ENCODE measurements at places on chromosomes 7 and 10. TPM values are rescaled to one million over a fixed set of nuclear protein-coding genes. Genes with fewer than 3 reads are reported as not detected.

GRCh38 chr7:112362053-112362650, 88.1 kb upstream of the IFRD1 start:
- DNase-seq: no peak

- DNase-seq: no peak
Observed at GRCh38 chr10:130630135-130630534, 493.9 kb downstream of the GLRX3 start.

DNA sequence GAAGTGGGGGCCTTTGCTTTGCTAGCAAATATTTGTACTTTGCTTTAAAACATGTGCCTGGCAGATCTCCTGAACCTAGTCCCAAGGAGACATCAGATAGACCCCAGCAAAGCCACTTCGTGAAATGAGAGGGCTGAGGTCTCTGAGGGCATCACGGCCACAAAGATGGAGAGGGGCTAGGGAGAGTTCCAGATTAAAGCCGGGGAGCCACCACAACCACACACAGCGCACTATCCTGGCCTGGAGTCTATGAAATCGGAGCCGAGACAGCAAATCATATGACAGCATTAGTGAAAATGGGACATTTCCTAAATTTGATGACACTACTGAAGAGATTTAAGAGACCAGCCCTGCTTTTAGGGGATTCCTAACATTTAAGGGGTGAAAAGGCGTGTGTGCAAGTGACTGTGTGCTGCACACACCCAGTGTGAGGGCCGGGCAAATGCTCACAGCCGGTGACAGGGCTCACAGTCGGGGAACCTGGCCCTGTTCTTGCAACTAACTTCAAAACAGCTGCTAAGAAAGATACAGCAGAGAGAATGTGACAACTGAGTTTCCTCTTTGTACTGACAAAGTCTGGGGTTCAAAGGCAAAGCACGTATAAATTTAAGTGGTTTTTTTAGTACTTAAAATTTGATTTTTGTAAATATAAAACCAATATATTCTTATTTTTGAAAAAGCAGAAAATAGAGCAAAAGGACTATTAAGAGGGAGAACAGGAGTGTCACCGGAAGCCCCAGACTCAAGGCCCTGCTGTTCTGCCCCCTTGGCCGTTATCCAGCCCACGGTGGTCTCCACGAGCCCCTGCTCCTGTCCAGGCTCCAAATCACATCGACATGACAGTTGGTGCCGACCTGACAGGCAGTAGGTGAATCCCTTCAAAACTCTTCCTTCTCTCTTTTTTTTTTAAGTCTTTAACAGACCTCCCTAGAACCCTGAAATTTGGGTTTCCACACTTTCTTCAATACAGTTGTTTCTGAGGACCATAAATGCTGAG, 49.5 kb downstream of the VIPR2 start:
- DNase-seq: no peak

DNA sequence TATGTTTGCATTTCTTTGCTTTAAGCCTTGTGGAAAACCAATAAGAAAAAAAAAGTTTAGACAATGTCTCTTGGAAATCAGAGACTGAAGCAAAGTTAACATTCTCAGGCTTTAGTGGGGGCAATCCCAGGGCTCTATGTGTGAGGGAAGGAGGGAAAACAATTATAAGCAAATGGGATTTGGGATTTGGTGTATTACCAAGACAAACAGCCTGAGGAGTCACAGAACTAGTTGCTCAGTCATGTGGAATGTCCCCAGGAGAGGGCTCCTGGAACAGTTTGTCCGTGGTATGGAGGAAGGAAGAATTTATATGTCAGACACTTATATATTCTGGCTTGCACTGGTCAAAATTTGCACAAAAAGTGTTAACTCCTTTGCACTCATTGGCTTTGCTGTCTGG, 562.9 kb upstream of the TPK1 start:
- no peak for DNase-seq

GRCh38 chr7:139915268-139915863, 86.3 kb downstream of the TBXAS1 start:
- DNase-seq: no peak

GRCh38 chr7:30433082-30433481, 45.5 kb downstream of the NOD1 start:
- DNase-seq: no peak

DNA sequence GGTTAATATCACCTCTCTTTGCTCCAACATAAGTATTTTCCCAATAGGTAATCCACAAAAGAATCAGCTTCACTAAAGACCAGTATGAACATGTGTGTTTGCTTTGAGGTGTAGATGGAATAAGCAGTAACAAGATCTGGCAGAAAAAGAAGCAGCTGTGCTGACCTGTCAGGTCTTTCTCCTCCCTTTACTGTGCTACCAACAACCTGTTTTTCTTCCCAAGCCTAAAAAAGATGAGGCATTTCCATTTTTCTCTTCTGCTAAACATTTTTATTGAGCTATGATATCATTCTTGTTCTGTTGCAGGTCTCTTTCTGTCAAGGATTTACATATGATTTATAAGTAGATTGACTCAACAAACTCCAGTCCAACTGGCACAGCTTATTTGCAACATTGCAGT, 315.2 kb upstream of the GLI3 start:
- DNase-seq: no peak

- no peak for DNase-seq
Observed at GRCh38 chr10:70418713-70419112, 14.8 kb downstream of the EIF4EBP2 start.

DNA sequence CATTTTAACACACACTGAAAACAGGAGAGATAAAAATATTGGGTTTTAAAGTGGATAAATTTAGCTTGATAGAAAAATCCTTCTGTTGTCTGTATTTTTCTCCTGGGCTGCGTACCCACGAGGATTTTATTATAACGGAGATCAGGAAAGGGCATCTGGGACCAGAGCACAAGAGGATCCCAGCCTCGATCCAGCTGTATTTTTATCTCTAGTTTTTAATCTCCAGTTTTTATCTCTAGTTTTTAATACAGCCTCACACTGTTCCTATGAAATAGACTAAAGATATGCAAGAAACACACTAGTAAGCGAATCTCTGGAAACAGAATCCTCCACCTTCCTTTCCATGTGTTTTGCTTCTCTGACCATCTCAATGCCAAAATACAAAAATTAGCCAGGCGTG, 295.2 kb downstream of the FRMD4A start:
- DNase-seq: no peak

DNA sequence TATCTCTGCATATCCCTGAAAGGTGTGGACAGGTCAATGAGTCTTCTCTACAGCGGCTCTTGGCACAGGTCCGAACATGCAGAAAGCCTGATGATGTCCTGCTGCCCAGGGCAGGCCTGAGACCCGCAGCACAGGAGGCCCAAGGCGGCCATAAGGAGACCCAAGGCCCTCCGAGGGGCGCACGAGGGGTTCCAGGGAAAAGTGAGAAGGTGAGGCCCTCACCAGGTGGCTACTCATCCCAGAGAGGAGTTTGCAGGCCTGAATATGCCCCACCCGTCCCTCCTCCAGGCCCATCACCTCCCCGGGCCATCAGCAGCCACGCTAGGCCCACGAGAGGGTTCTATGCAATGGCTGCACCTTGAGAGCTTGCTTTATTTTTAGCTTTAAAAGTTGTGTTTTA, 173.4 kb upstream of the RHEB start:
- no peak for DNase-seq

- no peak for DNase-seq
Observed at GRCh38 chr10:110781139-110781538, 90.6 kb upstream of the PDCD4 start.

DNA sequence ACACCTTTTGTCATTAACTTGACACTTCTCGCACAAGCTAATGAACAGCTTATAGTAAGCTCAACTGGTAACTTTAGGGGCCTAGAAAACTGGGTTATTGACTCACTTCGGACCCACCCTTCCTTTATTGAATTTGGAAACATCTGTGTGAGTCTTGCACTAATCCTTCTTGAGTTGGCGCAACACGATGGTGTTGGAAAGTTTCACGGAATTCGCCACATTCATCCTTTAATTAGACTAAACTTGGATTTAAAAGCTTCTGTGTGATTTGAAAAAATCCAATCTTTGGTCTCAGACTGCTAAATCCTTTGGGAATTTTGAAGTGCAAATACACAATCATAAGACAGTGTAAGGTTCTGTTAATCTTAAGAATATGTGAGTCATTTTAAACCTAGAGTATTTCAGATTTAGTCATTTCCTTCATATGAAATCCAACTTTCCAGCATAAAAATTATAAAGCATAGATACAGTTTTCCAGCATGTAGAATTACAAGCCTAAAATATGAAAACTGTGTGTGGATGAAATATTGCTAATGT, 15.1 kb downstream of the FZD8 start:
- DNase-seq: no peak

DNA sequence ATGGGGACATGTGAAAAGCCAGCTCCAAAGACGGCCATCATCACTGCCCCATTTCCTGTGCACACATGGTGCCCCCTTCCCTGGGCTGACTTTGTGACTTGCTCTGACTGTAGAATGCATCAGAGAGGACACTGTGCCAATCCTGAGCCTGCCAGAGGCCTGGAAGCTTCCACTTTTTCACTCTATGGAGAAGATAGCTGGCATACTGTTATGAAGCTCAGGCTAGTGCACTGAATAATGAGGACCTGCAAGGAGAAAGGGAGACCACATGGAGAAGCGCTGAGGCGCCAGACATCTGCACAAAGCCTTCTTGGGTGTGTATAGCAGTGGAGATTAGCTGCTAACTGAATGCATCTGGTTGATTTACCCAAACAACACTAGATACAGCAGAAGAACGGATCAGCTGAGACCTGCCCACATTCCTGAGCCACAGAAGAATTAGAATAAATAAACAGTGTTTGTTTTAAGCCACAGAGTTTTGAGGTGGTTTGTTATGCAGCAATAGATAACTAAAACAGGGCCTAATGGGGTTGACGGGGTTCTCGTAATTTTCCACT, 58.9 kb upstream of the C10orf90 start:
- no peak for DNase-seq

DNA sequence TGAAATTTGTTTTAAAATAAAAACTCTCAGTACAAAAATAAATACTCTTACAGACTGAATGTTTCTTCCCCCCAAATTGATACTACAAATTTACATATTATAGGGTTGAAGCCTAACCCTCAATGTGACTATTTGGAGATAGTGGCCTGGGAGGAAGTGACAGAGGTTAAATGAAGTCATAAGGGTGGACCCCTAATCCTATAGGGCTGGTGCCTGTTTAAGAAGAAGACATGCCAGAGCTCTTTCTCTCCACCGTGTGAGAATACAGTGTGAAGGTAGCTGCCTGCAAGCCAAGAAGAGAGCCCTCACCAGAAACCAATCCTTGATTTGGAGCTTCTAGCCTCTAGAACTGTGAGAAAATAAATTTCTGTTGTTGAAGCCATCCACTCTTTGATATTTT, 67.6 kb downstream of the MCU start:
- DNase-seq: no peak

DNA sequence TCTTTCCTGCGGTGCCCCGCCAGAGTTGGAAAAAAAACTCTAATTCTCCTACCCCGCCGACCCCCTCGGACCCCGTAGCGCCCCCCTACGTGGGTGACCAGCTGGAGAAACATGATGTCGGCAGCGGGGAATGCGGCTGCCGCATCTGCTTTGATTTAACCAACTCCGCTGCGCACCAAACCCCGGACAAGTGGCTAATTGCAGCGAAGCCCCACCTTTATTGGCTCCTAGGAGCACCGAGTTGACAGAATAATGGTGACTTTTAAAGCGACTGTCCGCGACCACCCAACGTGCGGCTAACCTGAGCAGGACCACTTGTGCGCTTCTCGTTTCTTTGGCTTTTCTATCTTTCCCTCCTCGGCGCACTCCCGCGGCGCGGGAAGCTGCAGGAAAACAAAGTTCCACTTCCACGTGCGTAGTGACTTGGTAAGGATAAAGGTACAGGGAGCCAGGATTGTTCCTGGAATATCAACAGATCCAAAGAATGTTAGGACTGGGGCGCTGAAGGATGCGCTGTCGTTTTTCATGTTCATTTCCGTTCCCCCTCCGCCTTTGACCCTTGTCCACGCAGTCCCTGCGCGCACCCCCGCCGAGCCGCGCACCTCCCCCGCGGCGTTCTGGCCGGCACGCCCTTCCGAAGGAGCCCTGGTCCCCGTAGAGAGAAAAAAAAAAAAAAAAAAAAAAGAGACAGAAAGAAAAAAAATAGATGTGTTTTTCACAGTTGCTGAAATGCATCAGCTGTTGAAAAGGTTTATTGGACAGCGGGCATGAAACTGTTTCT, 1.4 kb downstream of the WNT16 start:
- DNase-seq: no peak

DNA sequence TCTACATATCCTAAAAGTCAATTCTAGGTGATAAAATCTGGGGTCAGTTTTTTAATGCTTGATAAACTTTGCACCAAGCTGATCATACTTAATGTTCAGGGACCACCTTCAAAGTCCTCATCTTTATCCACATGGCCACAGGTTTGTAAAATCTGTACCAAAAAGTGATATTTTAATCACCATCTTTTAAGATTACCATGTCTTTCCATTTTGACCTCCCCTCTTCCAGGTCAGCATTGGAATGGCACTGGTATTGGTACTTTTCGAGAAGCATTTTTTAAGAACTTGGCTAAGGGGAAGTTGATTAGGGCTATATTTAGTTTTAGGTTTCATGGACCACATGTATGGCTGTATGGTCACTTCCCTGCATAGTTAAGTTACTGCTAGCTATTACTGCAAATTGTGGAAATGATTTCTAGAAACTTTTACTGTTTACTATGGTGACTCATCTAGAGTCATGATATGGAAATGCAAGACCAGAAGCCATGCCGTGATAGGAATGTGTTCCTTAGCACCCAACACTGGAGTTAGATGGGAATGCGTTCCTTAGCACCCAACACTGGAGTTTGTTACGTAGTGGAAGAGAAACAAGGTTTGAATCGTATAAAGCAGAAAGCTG, 50.8 kb upstream of the ABLIM1 start:
- peak; percentile 34 for DNase-seq

GRCh38 chr10:1963341-1963740, 226.0 kb upstream of the ADARB2 start:
- no peak for DNase-seq

DNA sequence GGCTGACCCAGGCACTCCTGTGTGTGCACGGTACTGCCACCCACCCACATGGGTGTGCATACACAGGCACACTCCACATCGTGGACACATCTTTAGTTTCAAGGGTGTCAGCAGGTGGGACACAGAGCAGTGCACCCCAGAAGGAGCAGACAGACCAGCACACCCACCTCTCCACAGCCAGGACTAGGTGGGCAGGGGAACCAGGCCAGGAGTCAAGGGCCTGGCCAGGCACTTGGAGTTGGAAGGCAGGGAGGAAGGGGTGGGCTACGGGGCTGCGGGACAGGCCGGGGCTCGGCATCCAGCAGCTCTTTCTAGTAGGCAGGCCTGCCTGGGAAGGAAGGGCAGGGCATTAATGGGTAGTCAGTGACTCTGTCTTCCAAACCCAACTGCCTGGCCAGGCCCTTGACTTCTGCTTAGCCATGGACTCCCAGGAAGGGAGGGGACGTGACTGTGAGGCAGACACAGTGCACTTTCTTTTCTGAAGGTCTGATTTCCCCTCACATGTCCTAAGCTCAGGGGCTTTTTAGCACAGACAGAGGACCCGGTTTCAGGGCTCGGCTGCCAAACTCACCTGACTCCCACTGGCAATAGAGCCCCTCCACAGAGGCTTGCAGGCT, 14.6 kb downstream of the RASGEF1A start:
- DNase-seq: no peak

The SAMD9L gene
- 4.1 TPM for total RNA-seq

The MRLN gene
- not detected for total RNA-seq

The CFAP58 gene
- total RNA-seq: 0.31 TPM

The ZNF277 gene
- total RNA-seq: 33.4 TPM

The PDE1C gene
- 2.1 TPM for total RNA-seq

The UCMA gene
- not detected for total RNA-seq

The UPK3BL2 gene
- 24.3 TPM for total RNA-seq

The SEMA3C gene
- total RNA-seq: 20.9 TPM

The EPHB4 gene
- 79.4 TPM for total RNA-seq
